Head of caudate nucleus (tissue), 42 donors: ENCODE measurements at places on chromosomes 12 and 14.

GRCh38 chr12:74689071-74689655, 151.5 kb downstream of the ATXN7L3B start:
- no peak for DNase-seq

DNA sequence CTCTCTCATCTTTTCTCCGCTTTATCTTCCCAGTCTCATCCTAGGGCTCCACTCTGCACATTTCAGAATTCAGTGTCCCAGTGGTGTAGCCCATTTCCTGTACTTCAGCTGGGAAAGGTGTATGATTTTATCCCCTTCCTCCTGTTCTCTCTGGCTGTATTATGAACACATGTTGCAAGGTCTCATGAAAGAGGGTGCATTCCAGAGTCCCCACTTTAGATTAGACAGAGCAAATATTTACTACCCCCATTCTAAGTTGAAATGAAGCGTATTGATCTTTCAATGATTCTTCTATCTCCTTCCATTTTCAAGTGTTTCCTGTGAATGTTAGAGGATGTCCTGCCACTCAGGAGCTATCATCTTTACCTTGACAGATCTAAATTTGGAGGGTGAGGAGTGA, 123.2 kb downstream of the WIF1 start:
- DNase-seq: no peak

DNA sequence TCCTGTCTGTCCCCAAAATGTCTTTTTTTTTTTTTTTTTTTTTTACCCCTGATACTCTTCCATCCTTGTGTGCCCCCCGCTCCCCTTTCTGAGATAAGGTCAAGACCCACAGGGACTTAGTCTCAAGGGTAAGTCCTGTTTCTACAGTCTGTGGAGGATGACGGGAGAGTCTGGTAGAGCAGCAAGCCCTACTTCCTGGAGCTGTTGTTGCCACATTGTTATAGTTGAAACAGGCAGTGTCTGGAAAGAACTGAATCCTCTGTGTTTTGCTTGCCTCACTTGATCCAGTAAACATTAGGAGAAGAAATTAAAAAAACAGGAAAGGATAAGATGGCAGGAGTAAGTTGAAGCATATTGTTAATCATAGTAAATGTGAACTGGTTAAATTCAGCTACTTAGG, 45.5 kb downstream of the ZNF664 start:
- DNase-seq: no peak

DNA sequence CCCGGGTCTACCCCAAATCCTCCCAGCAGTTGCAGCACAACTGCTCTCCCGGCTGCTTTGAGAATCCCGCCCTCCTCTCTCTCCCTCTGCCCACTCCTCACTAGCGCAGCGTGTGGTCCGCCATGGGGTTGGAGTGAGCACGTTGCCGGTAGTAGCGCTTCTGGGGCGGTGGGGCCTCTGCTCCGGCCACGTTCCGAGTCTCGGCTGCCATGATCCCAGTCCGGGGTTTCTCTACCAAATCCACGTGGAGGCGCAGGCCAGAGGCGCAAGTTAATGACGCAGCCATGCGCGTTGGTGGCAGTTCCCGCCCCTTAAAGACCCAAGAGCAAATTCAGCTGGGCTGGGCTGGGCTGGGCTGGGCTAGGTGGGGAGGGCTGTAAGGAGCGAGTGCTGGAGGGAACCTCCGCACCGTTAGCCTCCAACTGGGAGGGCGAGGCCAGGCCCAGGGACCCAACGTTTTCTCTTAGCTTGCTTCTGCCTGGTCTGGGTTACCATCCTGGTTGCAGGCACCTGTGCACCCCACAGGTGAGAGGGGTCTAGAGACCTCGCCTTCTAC, at the start of gene METTL1:
Gene METTL1, minus strand, starts transcription at position 233 of the 556 bp plus-strand sequence. Its CDS starts 22 bp downstream, at position 211.
- DNase-seq: peak; percentile 95

- peak; percentile 8 for DNase-seq
Observed at GRCh38 chr14:55514819-55515490, 65.1 kb upstream of the KTN1 start.

GRCh38 chr12:67826946-67827720, 162.1 kb upstream of the IFNG-AS1 start:
- DNase-seq: no peak

DNA sequence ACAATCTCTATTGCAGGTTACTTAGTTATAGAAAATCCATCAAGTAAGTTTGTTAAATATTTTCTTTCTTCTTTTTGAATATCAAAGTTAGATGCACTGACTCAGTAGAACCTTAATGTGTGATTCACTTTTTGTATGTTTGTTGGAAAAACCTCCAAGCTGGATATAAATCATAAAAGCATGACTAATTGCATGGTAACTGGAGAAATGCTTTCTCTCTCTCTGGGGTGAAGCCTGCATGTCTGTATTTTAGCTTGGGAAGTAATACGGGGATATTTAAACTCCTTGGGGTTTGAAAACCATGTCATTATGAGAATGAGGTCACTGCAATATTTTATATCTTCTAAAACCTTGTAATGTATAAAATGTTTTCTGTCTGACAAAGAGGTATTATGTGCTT, 58.6 kb upstream of the MYF6 start:
- DNase-seq: no peak

- no peak for DNase-seq
Observed at GRCh38 chr12:50953047-50953446, 703 bp downstream of the HIGD1C start.

- DNase-seq: no peak
Observed at GRCh38 chr12:49512546-49512945, 26.3 kb upstream of the KCNH3 start.

DNA sequence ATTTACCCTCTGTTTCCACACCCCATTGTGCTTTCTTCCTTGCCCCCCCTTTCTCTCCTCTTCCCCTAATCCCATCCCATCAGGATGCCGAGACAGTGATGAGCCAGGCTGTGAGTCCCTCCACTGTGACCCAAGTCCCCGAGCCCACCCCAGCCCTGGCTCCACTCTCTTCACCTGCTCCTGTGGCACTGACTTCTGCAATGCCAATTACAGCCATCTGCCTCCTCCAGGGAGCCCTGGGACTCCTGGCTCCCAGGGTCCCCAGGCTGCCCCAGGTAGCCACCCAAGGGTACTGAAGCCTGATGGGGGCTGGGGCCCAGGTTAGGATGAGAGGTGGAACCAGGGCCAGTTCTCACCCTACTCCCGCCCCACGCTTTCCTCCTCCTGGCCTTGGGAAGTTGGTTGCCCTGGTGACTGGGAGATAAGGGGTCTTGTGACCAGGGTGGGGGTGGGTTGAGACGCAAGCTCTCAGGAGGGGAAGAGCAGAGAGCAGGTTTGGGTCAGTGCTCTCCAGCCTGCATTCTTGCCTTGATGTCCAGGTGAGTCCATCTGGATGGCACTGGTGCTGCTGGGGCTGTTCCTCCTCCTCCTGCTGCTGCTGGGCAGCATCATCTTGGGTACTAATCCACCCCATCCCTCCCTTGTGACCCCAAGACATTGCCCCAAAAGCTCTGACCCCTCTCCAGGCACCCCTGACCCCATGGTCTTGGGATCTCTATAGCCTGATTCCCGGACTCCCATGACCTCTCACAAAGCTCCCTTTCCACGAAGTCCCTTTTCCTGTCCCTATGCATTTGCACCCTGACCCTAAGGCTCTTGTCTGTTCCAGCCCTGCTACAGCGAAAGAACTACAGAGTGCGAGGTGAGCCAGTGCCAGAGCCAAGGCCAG, 1.2 kb downstream of the AMHR2 start:
- DNase-seq: no peak

- DNase-seq: no peak
Observed at GRCh38 chr12:127295630-127296029, 971.3 kb upstream of the TMEM132C start.

DNA sequence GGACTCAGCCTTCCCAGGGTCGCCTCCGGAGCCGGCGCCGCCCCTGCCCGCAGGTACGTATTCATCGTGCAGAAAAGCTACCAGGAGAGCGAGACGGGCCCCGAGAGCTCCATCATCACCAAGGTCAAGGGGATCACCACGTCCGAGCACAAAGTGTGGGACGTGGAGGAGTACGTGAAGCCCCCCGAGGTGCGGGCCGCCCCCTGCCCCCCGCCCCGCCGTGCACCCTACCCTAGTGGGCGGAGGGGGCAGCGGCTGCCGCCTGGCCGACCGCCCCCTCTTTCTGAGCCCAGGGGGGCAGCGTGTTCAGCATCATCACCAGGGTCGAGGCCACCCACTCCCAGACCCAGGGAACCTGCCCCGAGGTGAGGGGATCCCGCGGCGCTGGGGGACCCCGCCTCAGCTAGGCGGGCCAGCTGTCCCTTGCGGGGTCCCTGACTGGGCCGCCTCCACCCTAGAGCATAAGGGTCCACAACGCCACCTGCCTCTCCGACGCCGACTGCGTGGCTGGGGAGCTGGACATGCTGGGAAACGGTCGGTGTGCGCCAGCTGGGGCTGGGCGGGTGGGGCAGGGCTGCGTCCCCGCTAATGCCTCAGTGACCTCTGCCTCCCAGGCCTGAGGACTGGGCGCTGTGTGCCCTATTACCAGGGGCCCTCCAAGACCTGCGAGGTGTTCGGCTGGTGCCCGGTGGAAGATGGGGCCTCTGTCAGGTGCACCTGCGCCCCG, 973 bp downstream of the P2RX2 start:
- DNase-seq: no peak

DNA sequence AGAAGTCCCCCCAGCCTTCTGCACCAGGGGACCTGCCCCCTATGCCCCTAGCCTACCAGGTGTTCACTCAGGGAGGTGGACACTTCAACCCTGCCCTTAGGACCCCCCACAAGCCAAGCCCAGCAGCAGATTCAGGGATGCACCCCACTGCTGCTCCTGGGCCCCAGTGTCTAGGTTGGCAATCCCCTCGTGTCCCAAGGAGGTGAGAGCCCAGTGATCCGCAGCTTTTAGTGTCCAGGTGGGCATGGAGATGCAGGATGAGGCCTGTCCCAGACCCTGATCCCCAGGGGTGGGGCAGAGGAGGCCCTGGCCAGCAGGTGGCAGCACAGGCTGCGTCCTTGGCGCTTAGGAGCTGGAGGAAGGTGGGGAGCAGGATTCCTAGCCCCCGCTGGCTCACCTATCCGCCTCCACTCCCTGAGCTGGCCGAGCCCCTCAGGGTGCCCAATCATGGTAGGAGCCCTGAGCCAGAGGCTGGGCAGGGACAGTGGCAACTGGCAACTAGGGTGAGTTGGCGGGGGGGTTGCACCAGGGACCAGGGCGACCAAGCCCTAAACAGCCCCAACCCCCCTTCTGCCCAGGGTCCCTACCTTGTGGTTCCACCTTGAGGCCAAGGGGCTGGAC, 4.1 kb downstream of the CKB start:
- DNase-seq: peak; percentile 88

- DNase-seq: no peak
Observed at GRCh38 chr12:77031745-77032144, 33.6 kb downstream of the E2F7 start.

GRCh38 chr14:63493246-63493645, 49.9 kb downstream of the PPP2R5E start:
- DNase-seq: no peak

- no peak for DNase-seq
Observed at GRCh38 chr14:102345232-102345631, 17.5 kb downstream of the CINP start.

DNA sequence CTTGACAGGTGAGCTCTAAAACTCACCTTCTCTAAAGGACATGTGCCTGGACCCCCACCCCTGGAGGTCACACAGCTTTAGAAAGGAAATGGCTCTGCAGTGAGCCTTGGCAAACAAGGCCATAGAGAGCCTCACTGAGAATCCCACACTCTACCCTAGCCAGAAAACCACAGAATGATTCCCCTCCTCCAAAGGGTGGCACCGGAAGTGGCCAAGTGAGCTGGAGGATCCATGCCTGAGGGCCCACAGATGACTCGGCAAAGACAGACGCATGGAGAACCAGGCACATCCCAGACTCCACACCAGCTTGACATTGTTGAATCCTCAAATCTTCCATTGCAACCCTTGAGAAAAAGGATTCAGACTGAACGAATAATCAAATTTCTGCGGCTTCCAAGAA, 54.2 kb upstream of the PTHLH start:
- DNase-seq: no peak

DNA sequence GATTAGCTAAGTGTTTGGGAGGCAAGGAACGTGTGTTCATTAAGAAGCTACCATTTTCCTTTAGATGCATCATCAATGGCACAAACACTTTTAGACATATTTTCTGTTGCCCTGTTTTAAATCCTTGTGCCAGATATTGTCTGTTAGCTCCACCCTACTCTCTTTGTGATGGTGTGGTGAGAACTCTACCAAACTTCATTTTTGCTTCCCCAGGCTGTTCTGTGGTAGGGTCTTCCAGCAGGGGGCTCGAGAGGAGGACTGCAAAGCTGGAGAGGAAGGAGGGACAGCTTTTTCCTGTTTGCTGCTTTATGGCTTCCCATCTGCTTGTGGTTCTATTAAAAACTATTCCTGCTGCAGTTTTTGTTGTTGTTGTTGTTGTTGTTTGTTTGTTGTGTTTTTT, 23.8 kb upstream of the STRAP start:
- no peak for DNase-seq

DNA sequence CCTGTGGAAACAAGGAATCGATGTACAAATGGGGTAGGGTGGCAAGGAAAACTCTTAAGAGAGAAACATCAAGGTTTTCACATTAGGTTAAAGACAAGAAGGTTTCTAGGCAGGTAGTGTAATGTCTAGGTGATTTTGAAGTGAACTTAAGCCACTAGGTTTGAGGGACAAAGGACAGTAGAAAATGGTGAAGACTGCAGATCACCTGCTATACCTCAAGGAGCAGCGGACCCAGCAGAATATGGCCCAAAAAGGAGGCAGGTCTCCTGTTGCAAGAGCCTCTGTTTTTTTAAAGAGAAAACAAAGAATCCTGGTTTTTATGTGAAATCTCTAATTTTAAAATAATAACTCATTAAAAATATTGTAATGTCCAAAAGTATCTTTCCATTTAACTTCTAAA, 178.1 kb downstream of the ACSS3 start:
- no peak for DNase-seq

DNA sequence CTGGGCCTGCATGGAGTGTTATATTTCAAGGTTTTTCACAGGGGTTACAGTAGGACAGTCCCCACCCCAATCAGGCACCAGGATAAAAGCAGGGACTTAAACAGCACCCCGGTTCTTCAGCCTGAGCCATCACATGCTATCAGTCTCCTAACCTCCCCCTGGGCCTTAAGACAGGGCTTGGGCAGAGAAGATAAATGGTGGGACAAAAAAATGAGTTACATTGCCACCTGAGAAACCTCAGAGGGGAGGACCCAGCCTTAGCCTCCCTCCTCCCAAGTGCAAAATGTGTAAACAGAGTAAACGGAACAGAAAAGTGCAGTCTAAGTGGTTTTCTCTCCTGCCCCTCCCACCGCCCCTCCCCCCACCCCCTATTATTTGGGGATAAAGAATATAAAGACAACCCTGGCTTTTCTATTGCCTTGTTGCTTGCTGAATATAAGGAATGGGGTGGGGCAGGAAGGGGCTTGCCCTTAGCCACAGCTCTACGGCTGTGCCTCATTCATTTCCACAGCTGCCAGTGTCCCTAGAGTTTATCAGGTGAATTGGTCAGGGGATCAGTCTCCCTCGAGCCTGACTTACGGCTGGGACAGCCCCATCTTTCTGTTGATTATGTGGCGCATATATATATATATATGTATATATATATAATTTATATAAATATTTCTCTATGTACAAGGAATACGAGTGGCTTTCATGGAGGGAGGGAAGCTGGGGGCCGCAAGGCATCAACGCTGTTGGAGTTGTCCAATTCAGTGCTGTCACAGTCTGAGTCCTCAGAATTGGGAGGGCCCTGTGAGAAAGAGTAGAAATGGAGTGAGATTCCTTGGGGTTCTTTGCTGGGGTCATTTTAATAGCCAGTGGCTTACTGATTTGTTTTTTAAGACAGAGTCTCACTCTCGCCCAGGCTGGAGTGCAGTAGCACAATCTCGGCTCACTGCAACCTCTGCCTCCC, 18.5 kb downstream of the MAP3K12 start:
- no peak for DNase-seq

- no peak for DNase-seq
Observed at GRCh38 chr14:92173668-92174067, 51.9 kb downstream of the CPSF2 start.

GRCh38 chr14:68297876-68298468, 478.4 kb downstream of the RAD51B start:
- no peak for DNase-seq
